Stimulated activated CD4-positive, alpha-beta T cell treated with anti-CD3 and anti-CD28 coated beads, Interleukin-1b, Interleukin-23, amount 100 ng/mL, for 1 hour (primary cell): ENCODE measurements at places on chromosomes 16 and 17.

GRCh38 chr17:49404361-49404760 is 10.3 kb downstream of the PHB1 start:
- DNase-seq: no peak

GRCh38 chr17:2892305-2892971 is 96.2 kb downstream of the RAP1GAP2 start:
- no peak for DNase-seq

- no peak for DNase-seq
Measured at GRCh38 chr17:17028059-17028877, 14.0 kb upstream of the MPRIP start.

DNA sequence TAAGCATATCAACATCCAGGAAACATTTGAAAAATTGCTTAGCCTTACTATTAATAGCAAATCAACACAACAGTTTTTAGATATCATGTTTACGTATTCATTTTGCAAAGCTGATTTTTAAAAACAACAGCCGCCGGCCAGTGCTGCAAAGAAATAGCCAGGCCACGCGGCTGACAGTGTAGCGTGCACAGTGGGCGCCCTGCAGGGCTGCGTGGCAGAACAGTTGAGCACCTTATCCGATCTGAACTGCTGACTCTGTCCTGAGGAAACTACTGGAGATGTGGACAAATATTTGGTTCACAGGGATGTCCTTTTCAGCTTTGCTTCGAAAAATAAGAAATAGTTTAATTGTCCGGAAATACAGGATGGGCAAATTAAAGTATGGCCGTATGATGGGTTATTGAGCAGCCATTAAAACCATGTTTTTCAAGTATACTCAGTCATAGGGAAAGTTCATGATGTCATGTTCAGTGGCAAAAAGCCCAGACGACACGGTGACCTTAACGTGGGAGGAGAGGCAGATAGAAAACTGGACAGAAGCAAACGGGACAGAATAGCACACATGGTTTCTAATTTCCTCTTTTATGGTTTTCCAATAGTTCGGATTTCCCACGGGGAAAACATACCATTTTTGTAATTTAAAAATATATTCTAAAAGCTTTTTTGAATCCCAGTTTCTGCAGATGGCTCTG is 52.4 kb upstream of the ENDOV start:
- DNase-seq: no peak

- no peak for DNase-seq
Measured at GRCh38 chr17:67891481-67892119, 66.3 kb downstream of the BPTF start.

DNA sequence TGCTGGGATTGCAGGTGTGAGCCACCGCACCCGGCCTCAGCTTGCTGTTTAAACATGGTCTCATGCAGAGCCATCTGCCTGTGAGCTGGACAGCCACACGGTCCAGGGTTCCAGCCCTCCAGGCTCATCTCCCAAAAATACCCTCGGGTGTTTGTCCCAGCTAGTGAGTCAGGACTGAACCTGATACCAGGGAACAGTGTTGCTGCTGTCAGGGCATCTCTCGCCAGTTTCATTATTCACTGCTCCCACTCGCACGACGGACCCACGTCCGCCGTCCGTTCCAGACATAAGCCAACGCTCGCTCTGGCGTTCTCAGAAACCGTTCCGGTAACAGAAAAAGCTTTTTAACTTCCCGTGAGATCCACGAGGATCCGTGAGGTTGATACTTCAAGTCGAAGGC is 77.6 kb downstream of the NXN start:
- no peak for DNase-seq

DNA sequence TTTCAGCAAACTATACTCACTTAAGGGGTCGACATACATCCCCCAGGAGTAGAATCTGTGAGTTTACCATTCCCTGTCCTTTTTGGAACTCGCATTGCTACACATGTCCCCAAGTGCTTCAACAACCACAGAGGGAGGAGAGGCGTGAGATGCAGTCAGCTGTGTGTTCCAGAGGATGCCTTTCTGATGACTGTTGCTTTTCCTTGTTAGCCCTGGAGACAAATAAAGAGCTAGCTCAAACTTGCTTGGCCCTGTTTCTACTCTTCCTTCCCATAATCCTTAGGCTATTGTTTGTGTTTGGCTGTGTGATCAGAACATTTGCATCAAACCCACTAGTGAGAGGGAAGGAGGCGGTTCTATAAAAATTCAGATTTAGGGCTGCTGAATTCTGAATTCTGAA is 264.0 kb downstream of the ENGASE start:
- no peak for DNase-seq

GRCh38 chr16:78444-79150 is 572 bp downstream of the MPG start:
- no peak for DNase-seq

- DNase-seq: no peak
Measured at GRCh38 chr17:57600074-57600473, 145.0 kb downstream of the CCDC182 start.

GRCh38 chr17:45096141-45096540 is 35.0 kb downstream of the NMT1 start:
- DNase-seq: no peak

DNA sequence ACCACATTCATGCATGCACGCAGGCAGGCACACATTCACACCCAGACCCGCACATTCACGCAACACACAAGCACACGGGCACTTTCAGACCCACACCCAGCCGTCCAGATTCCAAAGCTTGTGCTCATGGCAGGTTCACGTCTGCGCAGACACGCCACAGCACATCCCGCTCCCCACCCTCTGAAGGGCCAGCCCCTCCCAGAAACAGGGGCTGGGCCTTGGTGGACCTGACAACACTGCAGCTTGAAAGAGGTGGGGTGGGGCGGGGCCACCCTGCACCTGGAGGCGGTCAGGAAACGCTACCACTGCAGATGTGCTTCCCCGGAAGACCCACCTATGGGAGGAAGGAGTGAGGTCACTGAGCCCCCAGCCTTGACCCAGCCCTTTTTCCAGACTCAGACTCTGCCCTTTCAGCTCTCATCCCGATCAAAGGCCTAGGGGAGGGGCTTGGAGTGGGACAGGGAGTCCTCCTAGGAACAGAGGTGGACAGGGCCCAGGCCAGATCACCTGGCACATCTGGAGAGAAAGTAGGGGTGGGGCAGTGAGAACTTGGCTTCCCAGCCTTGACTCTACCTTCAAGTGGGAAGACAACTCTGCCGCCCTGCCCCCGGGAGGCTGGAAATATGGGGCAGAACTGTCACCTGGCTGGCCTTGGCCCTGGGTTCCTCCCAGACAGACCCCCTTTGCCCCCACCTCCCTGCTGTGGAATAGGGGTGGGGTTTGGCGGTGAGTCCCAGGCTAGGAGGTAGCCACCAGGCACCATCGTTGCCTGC is 11.0 kb downstream of the P3H4 start:
- DNase-seq: no peak

DNA sequence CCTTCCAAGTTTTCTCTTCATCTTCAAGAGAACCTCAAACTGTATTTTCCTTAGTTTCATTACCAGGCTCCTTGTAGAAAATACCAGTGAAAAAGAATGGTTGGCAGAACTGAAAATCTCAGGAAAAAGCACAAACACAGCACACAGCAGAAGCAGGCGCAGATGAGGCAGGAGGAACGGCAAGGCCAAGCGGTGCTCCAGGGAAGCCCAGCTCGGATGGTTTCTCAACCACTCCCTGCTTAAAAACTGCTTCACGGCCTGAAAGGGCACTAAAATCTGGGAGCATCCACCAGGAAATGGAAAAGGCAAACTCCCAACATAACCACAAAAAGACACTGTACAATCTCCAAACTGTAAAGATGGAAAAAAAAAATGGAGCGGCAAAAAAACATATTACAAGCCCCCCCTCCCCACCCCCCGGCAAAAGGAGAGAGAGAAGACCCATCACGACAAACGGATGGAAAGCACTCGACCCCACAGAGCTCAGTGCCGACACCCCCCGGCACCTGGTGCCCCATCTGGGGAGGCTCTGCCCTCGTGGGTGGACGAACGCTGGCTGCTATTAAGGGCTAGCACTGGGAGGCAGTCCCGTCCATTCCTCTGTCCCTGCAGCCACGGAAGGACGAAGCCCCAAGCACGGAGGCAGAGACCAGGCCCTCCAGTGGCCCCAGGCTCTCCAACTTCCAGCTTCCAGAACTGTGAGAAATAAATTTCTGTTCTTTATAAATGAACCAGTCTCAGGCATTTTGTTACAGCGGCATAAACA is 127.5 kb downstream of the ZNF778 start:
- DNase-seq: no peak

GRCh38 chr16:84768808-84769197 is 51.0 kb upstream of the CRISPLD2 start:
- no peak for DNase-seq

DNA sequence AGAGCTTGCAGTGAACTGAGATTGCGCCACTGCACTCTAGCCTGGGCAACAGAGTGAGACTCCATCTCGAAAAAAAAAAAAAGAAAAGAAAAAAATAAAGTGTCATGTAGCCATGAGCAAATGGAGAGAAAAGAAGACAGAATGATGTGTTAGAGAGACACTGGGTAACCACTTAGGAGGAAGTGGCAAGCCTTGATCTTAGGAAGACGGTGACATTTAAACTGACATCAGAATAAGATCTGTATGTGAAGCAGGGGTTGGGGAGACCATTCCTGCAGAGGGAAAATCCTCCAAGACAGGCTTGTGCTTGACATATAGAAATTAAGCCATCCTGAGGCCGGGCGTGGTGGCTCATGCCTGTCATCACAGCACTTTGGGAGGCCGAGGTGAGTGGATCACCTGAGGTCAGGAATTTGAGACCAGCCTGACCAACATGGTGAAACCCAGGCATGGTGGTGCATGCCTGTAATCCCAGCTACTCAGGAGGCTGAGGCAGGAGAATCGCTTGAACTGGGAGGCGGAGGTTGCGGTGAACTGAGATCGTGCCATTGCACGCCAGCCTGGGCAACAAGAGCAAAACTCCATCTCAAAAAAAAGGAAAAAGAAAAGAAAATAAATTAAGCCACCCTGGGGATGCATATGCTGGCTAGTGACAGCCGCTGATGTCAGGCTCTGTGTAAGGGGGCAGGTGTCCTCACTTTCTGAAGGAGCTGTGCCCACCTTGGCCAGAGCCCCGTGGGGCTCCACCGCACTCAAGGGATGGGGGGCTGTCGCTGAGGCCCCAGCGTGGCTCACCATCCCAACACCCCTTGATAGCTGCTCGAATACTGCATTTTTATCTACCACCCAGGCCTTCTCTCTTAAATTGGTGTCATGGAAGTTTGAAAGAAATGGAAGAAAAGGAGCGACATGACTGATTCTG is 13.1 kb upstream of the CYB5B start:
- no peak for DNase-seq

GRCh38 chr16:85534536-85535351 is 78.4 kb upstream of the GSE1 start:
- no peak for DNase-seq

DNA sequence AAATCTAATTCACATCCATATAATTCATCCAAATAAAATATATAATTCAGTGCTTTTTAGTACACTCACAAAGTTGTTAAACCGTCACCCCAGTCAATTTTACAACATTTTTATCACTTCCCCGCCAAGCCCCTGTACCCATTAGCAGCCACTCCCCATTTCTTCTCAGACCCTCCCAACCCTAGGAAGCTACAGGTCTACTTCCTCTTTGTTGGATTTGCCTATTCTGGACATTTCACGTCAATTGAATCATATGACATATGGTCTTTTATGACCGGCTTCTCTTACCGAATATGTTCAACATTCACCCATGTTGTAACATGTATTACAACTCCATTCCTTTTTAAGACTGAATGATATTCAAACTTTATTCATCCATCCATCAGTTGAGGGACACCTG is 19.9 kb upstream of the MLKL start:
- no peak for DNase-seq

GRCh38 chr17:4256952-4257351 is 6.8 kb downstream of the ANKFY1 start:
- no peak for DNase-seq

DNA sequence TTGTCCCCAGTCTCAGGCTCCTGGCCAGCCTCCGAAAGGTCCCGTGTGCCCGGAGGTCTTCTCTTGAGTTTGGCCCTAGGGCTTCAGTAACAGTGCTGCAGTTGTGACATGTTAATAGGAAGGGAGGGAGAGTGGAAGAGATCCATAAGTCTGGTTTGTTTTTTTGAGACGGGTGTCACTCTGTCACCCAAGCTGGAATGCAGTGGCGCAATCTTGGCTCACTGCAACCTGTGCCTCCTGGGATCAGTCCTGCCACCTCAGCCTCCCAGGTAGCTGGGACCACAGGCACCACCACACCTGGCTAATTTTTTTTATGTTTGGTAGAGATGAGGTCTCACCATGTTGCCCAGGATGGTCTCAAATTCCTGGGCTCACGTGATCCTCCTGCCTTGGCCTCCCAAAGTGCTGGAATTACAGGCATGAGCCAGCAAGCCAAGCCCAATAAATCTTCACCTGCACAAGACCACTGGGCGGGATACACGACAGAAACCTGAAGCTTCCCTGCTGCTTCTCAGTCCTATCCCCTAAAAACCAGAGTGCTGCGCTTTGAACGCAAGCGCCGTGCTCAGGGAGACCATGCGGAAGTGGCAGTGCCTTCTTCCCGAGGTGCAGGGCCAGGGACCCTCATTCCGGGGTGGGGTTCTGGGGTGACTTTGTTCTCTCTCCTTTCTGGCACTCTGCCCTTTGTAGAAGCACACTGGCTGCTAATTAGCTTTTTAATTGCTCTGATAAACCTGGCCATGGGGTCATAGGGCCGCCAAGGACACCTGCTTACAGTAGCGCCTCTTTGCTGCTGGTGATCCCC is 10.9 kb downstream of the TRAF7 start:
- no peak for DNase-seq

- DNase-seq: no peak
Measured at GRCh38 chr16:72961863-72962262, 86.1 kb downstream of the ZFHX3 start.

DNA sequence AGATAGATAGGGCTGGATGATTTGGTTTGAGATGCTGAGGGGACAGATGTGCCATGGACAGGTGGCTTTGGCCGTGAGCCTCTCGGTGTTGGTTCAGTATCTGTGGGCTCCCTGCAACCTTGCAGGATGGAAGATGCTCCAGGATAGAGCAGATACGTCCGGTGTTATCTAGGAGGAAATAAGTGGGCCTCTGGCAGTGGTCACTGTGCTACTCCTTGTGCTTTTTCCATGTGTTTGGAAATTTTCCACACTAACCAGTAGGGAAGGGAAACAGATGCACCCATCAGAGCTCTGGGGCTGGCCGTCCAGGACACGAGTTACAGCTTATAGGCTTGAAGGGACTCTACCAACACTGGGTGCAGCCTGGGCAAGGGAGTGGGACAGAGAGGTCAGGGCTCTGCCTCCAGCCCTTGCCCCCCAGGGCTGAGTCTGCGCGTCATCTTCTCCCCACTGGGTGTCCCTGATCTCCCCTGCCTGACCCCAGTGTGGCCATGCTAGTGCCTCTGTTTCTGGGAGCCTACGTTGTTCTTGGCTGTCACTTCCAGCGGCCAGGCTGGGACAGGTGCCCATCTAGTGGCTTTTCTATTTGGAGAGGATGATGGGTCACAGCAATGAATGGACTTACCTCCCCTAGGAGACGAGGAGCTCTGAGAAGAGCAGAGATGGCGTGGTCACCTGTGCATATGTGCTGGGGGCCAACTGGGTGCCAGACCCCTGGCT is 166.9 kb downstream of the SEC14L1 start:
- no peak for DNase-seq

GRCh38 chr17:71110326-71110725 is 941.0 kb downstream of the KCNJ2 start:
- DNase-seq: no peak

- DNase-seq: no peak
Measured at GRCh38 chr17:9814337-9814945, 7.4 kb downstream of the GSG1L2 start.

GRCh38 chr16:85879975-85880831 is 18.8 kb upstream of the IRF8 start:
- no peak for DNase-seq

GRCh38 chr16:29816694-29817441 is 916 bp downstream of the PAGR1 start:
- no peak for DNase-seq

GRCh38 chr16:31508706-31509195 is 560 bp upstream of the RUSF1 start:
- no peak for DNase-seq
